ENCODE measurements at places on chromosomes 11 and 22.

- no peak for DNase-seq
Observed at GRCh38 chr11:82995754-82996398, 75.8 kb downstream of the RAB30 start.

DNA sequence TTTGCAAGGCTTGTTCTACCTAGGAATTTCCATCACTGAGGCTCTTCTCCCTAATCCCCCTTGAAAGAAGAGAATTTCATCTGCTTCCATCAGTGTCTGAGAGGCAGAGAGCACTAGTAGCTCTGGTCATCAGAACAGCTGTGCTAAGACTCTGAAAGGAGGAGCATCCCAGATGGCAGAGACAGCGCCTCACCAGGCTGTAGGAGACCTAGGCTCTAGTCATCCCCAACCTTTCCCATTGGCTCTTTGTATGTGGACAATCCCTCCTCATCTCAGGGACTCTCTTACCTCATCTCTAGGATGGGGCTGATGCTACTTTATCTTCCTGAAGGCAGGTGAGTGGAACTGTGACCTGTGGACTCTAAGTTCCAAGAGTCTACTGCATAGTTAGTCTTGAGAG is 8.8 kb upstream of the OR9I1 start:
- no peak for DNase-seq

DNA sequence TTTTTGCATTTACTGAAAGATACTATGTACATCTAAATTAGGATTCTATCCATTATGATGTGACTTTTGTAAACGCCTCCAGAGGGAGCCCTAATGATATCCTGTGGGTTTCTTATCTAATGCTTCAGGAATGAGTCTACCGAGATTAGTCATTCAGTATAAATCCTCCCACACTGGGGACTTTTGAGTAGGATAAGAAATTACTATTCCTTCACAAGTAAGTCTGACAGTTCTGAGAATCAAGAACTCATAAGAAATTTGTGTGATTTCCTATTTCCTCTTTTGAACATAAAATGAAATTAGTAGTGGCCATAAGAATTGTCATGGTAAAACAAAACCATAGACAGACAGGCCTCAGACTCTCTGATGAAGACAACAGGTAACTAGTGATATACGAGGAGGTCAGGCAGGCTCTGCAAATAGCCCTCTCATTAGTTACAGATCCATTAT is 10.0 kb upstream of the OR5M1 start:
- DNase-seq: no peak

DNA sequence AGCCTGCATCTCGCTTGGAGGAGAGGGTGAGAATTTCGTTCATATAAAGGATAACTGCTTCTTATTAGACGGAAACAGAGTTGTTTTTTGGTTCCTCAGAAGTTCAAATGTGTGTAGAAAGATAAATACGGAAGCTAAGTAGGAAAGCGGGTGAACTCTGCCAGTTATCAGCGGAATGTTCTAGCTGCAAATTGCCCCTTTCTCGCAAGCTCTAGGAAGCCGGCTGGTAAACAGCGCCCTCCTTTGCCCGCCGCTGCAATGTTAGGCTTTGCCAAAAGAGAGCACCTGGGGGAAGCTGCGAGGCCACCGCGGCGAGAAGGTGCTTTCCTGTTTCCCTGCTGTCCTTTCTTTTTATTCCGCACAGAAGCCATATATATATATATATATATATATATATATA is 67.0 kb downstream of the IGLL5 start:
- no peak for DNase-seq

DNA sequence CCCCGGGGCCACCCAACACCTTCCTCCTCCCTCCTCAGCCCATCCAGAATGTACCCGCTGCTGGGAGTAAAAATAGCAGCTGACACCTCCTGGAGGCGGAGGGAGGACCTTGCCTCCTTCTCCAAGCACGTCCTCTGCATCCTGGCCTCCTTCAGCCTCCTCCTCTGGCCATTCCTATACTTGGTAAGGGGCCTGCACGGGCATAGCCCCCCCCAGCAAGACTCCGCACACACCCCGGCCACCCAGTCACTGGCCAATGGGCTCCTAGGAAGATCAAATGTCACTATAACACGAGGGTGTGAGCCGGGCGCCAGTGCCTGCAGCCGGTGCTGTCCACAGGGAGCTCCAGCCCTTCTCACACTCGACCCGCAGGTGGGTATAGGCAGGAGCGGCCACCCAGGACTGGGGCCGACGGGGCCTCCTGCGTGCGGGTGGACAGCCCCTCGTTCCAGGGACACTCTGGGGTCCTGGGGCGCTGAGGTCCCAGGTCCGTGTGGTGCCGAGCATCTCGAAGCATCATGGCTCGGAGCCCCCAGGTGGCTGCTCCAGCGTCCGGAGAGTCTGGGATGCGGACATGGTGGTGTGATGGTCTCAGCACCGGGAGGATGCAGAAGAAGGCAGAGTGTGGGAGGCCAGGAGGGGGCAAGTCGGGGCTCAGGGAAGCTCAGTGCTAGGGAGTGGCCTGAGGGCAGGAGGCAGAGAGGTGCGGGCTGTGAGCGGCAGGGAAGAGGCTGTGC is at the start of gene TNNT3:
TNNT3 (plus strand) TSS at position 313 of the 737 bp plus-strand sequence. CDS start 3,172 bp downstream, outside the sequence.
- DNase-seq: no peak

DNA sequence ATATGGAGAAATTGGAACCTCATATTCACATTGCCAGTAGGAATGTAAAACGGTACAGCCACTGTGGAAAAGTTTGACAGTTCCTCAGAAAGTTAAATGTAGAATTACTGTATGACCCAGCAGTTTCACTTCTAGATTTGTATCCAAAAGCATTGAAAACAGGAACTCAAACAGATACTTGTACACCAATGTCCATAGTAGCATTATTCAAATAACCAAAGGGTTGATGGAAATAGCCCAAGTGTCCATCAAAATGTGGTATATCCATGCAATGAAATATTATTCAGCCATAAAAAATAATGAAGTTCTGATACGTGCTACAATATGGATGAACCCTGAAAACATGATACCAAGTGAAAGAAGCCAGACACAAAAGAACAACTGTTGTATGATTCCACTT is 17.8 kb downstream of the PRRG4 start:
- DNase-seq: no peak

GRCh38 chr11:70545610-70545912 is 147.2 kb downstream of the CTTN start:
- DNase-seq: no peak

DNA sequence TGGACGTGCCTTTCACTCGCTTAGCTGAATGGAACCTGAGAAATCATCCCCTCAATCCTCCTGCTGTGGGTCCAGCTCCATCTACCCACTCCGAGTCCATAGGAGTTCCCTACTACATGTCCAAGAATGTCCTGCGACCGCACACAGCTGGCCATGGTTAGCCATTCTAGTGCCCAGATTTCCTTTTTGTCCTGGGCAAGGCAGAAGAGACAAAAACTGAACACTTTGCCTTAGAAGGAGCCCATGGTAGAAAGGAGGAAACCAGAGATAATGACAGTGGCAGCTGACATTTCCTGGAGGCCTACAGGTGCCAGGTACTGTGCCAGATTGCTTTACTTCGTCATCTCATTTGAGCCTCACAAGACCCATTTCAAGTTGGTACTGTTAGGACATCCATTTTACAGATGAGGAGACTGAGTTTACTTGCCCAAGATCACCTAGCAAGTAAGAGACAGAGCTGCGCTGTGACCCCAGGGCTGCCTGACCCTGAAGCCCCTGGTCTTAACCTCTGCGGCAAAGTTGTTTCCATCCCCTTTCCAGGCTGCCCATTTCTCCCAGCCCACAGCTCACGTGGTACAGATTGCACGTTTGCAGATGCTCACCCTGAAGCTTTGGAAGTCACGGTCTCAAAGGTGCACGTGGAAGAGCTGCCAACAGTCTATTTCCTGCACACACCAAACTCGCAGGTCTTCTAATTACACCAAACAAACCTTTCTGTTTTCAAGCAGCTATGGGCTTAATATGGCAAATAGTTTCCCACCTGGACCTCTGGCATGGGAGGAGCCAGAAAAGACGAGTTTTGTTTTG is 112.7 kb downstream of the ZBTB16 start:
- no peak for DNase-seq

DNA sequence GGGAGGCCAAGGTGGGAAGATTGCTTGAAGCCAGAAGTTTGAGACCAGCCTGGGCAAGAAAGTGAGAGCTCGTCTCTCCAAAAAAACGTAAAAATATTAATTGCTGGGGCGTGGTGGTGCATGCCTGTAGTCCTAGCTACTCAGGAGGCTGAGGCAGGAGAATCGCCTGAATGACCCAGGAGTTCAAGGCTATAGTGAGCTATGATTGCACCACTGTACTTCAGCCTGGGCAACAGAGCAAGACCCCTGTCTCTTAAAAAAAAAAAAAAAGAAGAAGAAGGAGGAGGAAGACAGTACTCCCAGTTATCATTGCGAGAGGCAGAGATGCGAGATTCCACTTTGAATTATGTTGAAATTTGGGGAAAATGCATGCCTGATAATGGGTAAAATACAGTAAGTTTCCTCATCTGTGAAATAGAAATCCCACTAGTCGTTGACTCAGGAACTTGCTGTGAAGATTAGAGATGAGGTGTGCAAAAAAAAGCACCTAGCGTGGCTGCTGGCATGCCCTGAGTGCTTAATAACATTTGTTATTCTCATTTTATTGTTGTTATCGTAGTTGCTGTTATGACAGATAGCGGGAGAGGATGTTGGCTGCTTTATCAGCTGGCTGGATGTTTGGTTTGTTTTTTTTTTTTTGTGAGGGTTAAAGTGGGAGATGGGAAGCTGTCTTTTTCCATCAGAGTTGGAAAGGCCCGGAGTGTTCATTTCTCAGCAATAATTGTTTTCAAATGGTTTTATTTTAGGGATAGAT is 33.4 kb downstream of the BCR start:
- no peak for DNase-seq

GRCh38 chr11:33724644-33725035 is 11.6 kb downstream of the CD59 start:
- DNase-seq: no peak

DNA sequence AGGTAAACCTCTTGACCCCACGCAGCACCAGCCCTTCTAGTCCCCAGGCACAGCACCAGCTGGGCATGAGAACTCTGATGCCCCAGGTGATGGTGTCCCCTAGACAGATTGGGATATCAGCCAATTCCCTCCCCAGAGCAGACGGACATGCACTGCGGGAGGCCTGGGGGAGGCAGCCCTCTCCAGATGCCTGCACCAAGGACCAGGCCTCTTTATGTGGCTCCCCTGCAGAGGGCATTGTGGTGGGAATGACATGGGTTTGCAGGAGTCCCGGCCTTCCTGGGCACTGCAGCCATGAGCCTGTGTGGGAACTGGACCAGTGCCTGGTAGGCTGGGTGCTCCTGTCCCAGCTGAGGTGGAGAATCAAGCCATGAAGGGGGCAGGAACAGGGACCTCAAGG is 25.9 kb downstream of the PPM1F start:
- no peak for DNase-seq

- DNase-seq: no peak
Observed at GRCh38 chr11:132072858-132073211, 702.4 kb downstream of the NTM start.

DNA sequence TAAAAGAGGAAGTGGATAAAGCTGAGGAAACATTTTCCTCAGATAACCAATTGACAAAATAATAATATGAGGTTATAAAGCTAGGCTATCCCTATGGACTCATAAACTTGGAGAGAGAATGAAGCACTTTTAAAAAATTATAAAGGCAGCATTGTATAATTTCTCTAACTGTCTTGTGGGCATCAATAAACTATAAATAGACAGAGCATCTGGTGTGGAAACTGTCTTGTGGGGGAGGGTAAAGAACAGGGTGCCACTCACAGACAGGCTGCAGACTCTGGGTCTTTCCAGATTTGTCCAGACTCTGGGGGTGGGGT is 333.5 kb downstream of the BUD13 start:
- DNase-seq: no peak

GRCh38 chr11:11532574-11532973 is 89.2 kb downstream of the GALNT18 start:
- DNase-seq: no peak

All from stimulated activated CD8-positive, alpha-beta memory T cell treated with anti-CD3 and anti-CD28 coated beads, Interleukin-4, amount 100 ng/mL, for 4 hours (primary cell).